ENCODE measurements at places on chromosomes 16 and 17.
A peak's percentile ranks its signal among the peaks of the same experiment; 100 is the strongest.

GRCh38 chr17:32722733-32723132, 154.2 kb downstream of the MYO1D start:
- no peak for DNase-seq

GRCh38 chr16:57920215-57920879, 50.6 kb downstream of the CNGB1 start:
- DNase-seq: no peak

DNA sequence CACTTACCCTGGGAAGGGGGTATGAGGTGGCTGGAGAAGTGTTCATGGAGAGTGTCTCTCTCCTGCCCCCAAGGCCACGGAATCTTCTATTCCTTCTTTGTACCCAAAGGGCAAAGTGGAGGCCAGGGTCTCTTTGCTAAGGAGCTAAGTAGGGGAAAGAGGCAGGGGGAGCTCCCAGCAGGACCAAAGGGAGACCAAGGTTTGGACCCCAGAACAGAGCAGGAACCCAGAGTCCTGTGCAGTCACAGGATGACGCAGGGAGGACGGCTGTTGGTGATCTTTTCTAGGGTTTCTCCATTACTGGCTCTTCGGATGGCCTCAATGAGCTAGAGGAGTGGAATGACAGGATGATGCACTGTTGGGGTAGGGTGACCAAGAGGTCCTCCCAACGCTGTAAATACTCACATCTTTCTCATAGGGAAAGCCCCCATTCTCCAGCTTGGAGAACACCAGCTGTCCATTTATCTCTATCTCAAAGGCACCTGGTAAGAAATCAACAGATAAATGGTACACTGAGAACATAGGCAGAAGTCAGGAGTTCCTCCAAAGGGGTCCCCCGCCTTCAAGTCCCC, 966 bp downstream of the MIEN1 start:
- no peak for DNase-seq

DNA sequence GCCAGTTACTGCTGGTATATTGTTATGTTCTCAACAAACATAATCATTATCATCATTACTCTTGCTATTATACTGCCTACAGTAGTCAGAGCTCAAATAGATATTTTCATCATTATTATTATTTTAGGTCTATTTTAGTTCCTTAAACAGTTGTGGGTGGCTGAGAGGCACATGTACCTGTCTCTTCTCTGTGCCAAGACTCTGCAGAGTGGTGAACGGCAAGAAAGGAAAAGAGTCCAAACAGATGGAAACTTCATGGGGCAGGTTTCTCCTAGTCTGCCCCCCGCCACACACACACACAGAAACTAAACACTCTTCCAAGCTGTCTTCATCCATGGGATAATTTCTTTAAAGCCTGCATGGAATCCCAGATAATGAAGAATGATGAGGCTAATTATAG, 77.7 kb upstream of the CLEC3A start:
- DNase-seq: no peak

DNA sequence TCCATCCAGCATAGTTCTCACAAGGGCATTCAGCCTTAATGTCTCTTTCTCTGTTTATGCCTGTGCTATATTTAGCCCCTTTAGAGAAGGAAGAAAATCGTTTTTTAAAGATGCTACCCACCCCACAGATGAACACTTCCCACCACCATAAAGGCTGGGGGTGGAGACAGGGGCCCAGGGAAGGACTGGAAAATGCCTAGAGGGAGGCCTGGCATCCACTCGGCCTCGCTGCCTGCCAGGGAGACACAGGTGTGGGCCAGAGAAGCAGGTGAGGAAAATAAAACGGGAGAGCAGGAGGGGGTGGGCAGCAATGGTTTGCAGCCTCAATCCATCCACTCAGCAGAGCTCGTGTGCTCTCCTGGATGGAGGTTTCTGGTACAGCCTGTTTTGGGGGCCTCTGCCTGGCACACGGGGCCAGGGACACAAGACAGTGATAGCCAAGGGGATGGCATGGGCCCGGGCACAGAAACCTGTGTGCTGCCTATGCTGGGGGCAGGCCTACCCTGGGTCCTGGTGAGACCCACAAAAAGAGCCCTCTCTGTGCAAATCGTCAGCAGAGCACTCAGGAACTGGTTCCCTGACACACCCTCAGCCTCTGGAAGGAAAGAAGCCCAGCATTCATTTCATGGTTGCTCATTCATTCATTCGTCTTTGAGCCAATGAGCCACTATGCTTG, 121.4 kb downstream of the C16orf78 start:
- DNase-seq: no peak

- DNase-seq: peak; percentile 51
These were observed 792 bp downstream of the PPP1R9B start for GRCh38 chr17:50149417-50150353.

DNA sequence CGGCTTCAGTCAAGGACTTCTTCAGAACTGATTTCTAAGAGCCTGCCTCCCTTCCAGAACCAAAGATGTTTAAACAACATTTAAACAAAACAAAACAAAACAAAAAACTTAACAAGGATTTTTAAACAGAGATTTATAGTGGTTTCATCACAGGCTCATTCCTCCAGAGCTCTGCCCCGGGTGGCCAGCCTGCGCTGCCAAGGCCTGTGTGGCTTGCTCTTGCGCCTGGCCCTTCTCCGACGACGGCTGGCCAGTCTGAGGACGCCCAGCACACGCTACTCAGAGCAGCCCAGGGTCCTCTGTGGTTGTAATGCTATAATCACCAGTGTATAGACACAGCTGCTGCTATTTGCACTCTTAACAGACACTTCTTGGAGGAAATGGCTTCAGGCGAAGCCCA, 307.2 kb upstream of the MYOCD start:
- DNase-seq: no peak

GRCh38 chr17:27453471-27453870, 2.8 kb upstream of the KSR1 start:
- DNase-seq: no peak

DNA sequence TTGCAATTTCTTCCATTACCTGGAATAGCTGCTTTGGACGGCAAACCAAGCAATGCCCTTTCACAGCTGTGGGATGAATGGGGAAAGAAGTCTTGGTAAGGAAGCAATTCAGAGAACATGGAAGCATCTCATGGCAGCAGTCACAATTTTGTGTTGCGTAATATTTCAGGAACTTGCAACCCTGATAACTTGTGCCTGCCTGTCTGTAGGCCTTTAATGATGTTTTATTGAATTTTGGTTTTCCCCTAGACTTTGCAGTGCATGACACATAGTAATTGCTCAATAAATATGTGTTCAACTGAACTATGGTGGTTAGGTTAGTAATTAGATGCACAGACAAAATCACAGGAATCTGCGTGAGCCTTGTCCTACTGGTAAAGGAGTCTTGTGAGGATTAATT, 439.5 kb downstream of the WWOX start:
- no peak for DNase-seq

DNA sequence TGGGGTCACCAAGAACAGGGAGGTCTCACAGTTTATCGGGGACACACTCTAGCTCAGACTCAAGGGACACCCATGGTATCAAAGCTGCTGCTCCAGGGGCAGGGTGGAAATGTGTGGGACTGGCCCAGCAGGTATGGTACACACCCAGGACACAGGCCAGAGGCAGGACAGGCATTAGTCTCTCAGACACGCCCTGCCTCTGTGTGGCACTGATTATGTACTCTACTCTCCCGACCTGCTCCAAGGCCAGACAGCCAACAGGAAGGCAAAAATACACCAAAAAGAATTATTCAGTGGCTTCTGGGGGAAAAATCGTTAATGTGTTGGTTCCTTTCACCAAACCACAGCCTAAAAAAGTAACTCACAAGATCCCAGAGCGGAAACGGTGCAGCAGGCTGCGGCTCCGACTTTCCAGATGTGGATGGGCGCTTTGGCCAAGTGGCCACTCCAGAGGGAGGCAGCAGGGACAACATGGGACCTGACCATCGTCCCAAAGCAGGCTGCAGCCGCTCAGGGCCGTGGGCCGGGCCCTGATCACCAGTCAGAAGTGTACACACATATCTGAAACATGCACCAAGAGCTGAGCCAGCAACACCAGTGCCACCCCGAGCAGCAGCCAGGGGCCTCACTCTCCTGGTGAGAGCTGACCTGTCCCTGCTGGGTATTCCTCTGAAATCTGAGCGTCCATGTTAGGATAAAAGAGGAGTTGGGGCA, 1.0 kb upstream of the SIRT7 start:
- no peak for DNase-seq

GRCh38 chr17:20095336-20096080, 86.3 kb downstream of the SPECC1 start:
- no peak for DNase-seq

GRCh38 chr17:11086646-11087340, 154.2 kb upstream of the SHISA6 start:
- no peak for DNase-seq

DNA sequence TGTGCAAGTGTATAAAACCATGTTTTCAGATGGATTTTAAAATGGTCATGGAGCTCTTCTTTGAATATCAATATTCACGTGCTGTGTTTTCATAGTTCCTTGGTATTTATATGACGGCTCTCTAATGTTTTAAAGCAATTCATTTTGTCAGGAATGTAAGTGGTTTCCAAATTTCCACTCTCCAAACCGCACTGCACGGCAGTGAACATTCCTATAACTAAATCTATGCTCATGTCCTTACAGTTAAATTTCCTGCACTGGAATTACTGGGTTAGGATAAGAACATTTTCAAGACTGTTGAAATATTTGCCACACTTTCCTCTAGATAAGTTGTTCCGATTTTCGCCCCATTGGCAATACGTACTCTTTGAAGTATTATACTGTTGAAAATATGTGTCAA, 398.9 kb downstream of the PMP22 start:
- DNase-seq: no peak

GRCh38 chr16:81734632-81735434, 44.3 kb upstream of the PLCG2 start:
- DNase-seq: no peak

- no peak for DNase-seq
These were observed 7.0 kb downstream of the IRX6 start for GRCh38 chr16:55330781-55331647.

- DNase-seq: no peak
These were observed 407.6 kb downstream of the TMEM114 start for GRCh38 chr16:8182761-8183160.

GRCh38 chr16:59289151-59289550, 555.0 kb upstream of the GOT2 start:
- no peak for DNase-seq

DNA sequence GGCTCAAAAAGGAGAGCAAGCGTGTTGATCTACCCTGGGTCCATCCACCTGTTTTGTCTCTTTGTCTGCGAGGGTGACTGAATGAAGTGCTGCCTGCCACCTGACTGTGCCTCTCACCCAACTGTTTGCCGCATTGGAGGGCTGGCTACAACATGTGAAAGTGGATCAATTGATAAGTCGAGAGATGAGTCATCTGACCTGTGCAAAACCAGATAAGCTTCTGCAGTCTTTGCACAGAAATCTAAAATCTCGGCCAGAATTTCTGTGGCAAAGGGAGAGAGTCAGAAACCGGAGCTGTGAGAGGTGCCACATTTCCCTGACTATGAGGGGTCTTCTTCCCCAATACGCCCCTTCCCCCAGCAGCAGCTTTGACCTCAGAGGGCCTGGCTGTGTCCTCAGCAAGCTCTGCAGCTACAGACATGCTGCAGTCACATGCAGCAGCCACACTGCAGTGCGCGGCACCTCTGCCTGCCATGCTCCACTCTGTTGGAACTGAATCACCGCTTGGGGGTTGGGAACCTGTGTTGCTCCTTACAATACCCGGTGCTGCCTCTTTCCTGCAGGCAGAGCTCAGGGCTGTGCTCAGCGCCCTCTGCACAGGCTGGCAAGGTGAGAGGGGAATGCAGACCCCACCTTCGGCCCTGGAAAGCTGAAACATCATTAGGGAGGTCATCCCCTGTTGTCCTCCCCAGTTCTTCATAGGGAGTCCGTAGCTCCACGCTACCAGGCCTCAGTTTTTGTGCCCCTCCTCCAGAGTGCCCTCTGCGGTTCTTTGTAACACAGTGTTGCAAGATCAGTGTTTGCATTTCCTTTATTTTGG, 16.2 kb upstream of the HAS3 start:
- DNase-seq: no peak

- DNase-seq: no peak
These were observed 36.1 kb downstream of the PRKCB start for GRCh38 chr16:23871924-23872323.

DNA sequence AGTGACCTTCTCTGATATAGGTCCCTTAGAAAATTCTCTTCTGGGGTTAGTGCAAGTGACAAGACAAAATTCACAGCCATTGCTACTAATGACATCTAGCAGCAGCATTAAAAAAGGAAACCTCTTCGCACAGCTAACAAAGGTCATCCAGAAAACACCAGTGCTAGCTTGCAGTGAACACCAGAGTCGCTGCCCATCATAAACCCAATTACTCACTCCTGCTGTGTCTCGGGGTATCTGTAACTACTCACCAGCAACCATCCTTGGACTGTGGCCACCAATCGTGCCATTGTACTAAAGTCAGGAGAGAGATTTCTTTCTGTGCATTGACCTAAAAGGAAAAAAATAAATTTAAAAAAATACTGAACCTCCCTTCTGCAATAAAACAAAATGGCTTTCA, 1494.7 kb upstream of the CDH8 start:
- no peak for DNase-seq

GRCh38 chr17:6569370-6570285, 13.3 kb upstream of the PITPNM3 start:
- no peak for DNase-seq

DNA sequence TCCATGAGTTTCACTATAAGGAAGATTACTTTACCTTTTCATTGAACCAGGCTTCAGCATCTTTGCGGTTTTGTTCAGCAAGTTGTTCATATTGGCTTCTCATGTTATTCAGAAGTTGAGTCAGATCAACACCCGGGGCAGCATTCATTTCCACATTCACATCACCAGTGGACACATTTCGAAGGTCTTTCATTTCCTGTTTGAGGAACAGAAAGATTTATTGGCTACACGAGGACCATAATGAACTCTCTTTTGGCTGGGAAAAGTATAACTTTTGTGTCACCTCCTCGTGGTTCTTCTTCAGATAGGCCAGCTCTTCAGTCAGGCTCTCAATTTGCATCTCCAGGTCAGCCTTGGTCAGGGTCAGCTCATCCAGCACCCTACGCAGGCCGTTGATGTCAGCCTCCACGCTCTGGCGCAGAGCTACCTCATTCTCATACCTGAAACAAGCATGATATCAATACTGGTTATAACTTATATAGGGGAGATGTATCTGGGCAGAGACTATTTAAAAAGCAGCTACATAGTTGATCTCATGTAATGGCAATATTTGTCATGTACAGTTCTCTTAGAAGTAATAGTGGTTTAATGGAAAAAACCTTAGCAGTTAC, 2.1 kb downstream of the KRT10 start:
- DNase-seq: no peak

- DNase-seq: no peak
These were observed 9.2 kb downstream of the HIRIP3 start for GRCh38 chr16:29986231-29986630.

Measured in activated T-helper 1 cell treated with Interleukin-2 at 50 U/mL for 16 hours (primary cell).